ENCODE measurements at places on chromosomes 7 and 10.

DNA sequence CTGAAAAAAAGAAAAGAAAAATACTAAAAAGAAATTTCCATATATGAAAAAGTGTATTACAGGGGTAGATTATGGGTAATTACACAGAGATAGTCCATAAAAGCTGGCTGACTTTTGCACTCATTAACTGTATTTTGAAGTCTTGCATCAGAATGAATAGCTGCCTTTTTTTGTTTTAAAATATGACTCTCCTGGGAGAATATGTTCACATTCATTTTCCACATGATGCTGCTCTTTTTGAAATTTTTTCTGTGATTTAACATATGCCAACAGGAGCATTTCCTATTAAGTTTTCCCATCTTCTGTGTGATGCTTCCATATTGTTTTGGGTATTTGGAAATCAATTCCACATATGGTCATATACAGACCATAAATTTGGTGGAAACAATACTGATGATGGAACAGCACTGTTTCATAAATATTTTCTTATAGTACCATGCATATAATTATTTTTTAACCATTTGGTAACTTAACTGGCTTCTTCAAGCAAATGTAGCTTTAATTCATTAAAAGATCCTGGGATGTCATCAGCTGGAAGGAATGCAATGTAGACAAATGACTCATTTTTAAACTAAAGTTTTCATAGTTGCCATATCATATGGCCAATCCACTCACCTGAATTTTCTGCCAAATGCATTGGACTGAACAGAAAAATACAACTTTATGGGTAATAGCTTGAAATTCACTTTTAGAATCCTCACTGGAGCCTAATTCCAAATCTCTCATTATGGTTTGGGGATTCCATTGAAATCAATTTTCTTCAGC lies 313.9 kb upstream of the GLI3 start:
- no peak for DNase-seq

DNA sequence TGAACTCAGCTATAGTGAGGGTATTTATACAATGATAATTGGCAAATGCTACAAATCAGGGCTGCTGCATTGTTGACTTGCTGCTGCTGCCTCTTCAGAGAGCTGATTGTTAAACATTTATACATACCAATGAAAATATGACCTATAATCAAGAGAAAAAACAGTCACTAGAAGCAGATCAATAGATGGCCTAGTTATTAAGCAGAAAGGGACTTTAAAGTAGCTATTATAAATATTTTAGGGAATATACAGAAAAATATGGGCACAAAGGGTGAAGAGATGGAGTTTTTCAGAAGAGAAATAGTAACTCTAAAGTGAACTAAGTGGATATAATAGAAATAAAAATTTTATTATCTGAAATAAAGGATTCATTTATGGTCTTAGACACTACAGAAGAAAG lies 14.4 kb upstream of the UNC5B start:
- DNase-seq: no peak

DNA sequence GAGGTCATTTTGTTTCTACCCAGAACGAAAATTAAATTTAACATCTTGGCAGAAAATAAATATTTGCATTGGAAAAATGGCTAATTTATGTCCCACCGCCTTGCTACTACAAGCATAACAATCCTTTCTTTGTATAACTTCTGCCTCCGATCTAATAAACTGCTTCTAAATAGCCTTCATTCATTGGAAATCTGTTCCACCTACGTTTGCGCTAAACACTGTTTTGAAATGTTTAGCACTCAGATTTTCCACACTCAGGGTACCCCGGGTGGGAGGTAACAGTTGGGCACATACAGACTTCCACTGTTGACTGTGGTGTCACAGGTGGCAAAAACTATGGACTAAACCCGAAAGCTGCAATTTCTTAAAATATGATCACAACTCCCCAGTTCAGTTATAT lies 96.4 kb downstream of the FGFR2 start:
- no peak for DNase-seq

GRCh38 chr10:21953585-21954057 lies 49.9 kb downstream of the DNAJC1 start:
- peak; percentile 20 for DNase-seq

GRCh38 chr10:28761084-28761846 lies 83.9 kb downstream of the BAMBI start:
- no peak for DNase-seq

- DNase-seq: no peak
Measured at GRCh38 chr10:13421382-13421917, 73.4 kb upstream of the SEPHS1 start.

GRCh38 chr7:130505753-130506152 lies 13.9 kb downstream of the MEST start:
- no peak for DNase-seq

DNA sequence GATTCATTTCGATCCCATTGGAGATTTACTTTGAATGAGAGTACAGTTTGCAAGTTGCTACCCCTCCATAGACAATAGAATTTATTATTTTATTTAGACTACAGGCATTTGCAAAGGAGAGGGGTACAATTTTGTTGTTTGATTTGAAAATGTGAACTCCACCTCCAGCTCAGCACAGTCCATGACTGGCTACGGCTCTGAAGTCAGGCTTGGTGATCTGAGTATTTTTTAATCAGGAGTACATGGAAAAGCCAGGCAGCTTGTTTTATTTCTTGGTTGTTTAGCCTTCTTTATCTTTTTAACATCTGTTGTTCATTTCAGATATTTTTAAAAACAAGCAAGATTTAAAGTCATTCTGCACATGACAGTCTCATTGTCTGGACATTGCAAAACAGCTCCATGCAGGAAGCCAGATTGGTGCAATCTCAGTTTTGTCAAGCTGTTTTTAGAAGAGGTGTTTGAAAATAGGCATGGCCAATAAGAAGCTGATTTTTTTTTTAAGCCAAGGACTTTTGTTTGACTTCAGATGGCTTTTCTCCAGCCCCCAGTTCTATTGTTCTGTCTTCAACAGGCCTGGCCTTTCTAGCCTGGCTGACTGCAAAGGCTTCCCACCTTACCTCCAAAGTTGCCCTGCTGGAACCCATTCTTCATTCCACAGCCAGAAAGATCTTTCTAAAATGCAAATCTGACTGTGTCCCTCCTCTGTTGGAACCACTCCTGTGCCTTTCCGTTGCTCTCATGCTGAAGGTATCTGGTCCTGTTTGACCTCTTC lies 12.2 kb downstream of the PLXDC2 start:
- DNase-seq: no peak
